Activated T-cell treated with anti-CD3 and anti-CD28 coated beads, Interleukin-2, amount 50 U/mL, for 48 hours (primary cell): ENCODE measurements at places on chromosomes 1 and 21.

- no peak for DNase-seq
These were observed 20.2 kb downstream of the THEM4 start for GRCh38 chr1:151888972-151889570.

- DNase-seq = peak; percentile 49
These were observed 304 bp downstream of the PLPPR5 start for GRCh38 chr1:99004254-99004860.

- DNase-seq = no peak
These were observed 1.8 kb upstream of the ATP5PO start for GRCh38 chr21:33917421-33917820.

DNA sequence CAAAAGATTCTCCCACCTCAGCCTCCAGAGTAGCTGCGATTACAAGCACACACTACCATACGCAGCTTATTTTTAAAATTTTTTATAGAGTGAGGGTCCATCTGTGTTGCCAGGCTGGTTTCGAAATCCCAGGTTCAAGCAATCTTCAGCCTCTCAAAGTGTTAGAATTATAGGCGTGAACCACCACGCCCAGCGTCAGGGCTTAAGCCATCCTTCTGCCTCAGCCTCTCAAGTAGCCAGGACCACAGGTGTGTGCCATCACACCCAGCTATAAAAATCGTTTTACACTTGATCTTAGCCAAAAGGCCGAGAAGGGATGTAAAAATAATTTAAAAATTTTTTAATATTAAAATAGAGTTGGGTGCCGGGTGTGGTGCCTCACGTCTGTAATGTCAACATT lies 4.3 kb upstream of the SLC25A33 start:
- no peak for DNase-seq

- DNase-seq = no peak
These were observed 536.6 kb downstream of the RWDD3 start for GRCh38 chr1:95770581-95770980.

DNA sequence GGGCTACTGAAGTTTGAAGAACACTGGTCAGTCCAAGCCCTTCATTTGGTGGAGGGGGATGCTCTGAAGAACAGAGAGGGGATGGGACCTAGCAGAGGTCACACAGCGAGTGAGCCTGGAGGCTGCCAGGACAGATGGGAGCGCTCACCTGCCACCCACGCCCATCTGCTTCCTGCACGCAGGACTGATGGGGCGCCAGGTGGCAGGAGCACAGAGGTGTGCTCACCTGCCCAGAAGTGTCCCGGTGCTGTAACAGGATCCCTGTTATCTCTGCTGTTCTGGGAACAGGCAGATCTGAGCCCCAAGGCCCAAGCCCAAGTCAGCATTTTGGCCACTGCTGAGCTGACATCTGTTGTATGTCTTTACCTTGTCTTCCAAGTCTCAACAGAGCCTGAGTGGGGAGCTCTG lies 40.5 kb downstream of the EPHB2 start:
- no peak for DNase-seq

DNA sequence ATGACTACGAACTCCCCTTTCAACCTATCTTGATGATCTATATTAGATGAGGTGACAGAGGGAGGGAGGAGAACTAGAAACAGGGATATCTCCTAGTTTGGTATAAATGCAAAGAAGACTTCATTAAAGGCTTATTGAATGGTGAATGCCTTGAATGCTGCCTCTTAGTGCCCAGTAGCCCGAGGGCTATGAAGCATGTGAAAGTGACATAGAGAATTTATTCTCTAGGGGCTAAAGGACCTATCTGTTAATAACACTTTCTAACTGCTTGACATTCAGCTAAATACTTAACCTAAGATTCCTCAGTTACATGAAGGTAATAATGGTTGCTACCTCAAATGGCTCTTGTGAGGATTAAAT lies 764.1 kb downstream of the LTN1 start:
- no peak for DNase-seq
